Cortex of kidney (tissue), 1 donor: ENCODE measurements at places on chromosomes 12 and 14.
A peak's percentile ranks its signal among the peaks of the same experiment; 100 is the strongest.

GRCh38 chr12:100986595-100987547, 192.3 kb downstream of the ANO4 start:
- no peak for DNase-seq

GRCh38 chr14:49545716-49546115, 40.5 kb downstream of the RPS29 start:
- DNase-seq = no peak

- DNase-seq = no peak
Measured at GRCh38 chr14:34722723-34723545, 8.5 kb upstream of the CFL2 start.

DNA sequence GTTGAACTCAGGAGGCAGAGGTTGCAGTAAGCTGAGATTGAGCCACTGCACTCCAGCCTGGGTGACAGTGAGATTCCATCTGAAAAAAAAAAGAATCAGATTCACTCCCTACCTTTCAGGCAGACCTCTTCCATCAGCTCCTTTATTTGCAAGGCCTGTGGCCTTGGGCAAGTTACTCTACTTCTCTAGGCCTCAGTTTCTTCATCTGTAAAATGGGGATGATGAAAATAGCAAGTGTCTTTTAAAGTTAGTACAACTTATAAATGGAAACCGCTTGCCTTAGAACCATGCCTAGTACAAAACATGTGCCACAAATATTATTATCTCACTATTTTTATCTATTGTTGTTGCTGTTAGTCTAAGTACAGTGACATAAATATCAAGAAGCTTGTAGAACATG, 84.3 kb downstream of the STAB2 start:
- no peak for DNase-seq

- DNase-seq = no peak
Measured at GRCh38 chr14:68935761-68936214, 43.3 kb downstream of the ACTN1 start.

DNA sequence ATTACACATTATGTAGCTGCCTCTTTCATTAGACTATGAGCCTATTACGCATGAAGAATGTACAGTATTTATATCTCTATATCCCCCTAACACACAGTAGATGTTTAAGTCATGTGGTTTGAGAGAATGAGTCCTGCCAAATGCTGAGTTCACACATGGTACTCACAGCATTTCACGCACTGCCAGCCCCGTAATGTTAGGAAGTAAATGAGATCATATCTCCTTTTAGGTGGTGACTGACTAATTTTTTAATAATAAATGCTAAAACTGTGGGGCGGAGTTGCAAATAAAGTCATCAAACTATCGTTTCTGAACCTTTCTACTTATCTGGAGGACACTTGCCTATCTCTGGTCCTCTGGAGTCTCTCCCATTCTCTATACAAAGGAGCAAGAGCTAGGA, 343.8 kb downstream of the ADAMTS20 start:
- no peak for DNase-seq

DNA sequence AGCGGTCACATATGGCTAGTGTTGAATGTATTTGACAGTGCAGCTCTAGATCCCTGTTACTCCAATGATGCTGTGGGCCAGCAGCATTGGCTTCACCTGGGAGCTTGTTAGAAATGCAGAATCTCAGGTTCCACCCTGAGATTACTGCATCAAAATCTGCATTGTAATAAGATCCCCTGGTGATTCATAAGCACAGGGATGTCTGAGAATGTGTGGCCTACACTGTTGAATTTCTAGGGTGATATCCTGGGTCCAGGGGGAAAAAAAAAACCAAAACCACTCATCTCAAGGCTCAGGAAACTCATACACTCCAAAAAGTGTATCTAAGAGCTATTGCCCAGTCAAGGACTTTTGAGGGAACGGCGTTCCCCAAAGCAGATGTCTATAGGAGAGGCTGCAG, 196.8 kb downstream of the PPM1H start:
- DNase-seq = no peak

DNA sequence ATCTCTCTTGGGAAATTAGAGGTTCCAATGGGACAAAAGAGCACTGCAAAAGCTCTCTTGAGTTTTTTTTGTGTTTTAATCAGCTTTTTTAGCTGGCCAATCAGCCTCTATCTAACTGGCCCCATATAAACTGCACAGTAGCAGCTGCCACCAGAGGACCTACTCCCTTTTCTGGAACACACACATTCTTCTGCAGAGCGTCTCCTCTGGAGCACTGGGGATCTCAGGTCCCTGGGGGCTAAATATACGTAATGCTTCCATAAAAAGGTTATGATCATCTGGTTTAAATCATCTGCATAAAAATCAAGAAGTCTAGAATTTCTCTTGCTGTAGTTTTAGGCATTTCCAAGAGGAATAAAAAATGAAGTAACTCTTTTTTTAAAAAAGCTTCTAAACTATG, 32.3 kb downstream of the TSPAN8 start:
- no peak for DNase-seq

- DNase-seq = no peak
Measured at GRCh38 chr14:74988131-74988530, 14.6 kb upstream of the EIF2B2 start.

DNA sequence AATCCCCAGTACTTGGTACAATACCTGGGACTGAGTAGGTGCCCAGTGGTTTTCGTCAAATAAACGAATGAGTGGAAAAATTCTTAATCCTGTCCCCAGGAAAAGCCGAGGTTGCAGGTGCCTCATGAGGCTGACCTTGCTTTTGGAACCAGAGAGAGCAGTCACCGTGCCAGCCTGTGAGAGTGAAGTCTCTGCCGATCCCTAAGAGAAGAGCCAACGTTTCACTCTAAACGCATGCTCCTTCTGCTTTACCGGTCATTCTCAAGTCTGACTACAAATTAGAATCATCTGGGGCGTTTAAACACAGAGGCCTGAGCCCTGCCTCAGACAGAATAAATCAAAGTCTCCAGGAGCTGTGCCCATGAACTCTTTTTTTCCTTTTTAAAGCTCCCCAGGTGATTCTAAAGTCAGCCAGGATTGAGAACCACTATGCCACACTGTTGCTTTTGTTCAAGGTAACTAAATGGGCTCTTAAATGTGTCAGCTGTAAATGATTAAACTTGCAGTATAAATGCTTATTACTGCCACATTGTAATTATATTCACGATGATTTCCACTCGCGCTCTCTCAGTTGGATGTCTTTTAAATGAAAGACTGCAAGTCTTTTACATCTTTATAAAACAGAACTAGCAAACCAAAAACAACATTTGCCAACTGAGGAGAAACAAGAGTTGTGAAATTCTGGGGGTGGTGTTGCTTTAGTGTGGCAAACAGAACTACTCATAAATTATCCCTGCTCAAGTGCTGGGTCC, 26.9 kb downstream of the TCP11L2 start:
- DNase-seq = no peak

GRCh38 chr12:110846615-110847566, at the start of gene CCDC63:
Gene CCDC63 (plus strand): TSS chr12:110846987. CDS start chr12:110852955, 5,968 bp downstream.
- no peak for DNase-seq

- DNase-seq = no peak
Measured at GRCh38 chr14:76705214-76705613, 56.1 kb upstream of the VASH1 start.

- DNase-seq = no peak
Measured at GRCh38 chr14:37903343-37904191, 304.1 kb upstream of the SSTR1 start.

- DNase-seq = peak; percentile 26
Measured at GRCh38 chr12:105235732-105236476, at the start of gene APPL2. Gene APPL2 (minus strand): TSS chr12:105236174. CDS start chr12:105236012, 162 bp downstream.

- no peak for DNase-seq
Measured at GRCh38 chr12:101436136-101436535, 28.6 kb upstream of the ARL1 start.

DNA sequence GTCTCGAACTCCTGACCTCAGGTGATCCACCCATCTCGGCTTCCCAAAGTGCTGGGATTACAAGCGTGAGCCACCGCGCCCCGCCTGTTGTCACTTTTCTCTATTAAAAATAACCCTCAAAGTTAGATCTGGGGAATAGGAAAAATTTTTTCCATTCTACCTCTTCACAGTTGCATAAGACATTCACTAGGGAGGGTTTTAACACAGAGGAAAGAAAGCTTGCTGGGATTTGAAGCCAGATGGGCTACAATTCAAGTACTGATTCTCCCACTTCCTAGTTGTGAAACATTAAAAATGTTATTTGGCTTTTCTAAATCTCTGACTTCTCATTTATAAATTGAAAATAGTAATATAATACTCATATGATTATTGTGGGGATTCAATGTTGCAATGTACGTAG, 23.3 kb upstream of the SLC15A5 start:
- no peak for DNase-seq

DNA sequence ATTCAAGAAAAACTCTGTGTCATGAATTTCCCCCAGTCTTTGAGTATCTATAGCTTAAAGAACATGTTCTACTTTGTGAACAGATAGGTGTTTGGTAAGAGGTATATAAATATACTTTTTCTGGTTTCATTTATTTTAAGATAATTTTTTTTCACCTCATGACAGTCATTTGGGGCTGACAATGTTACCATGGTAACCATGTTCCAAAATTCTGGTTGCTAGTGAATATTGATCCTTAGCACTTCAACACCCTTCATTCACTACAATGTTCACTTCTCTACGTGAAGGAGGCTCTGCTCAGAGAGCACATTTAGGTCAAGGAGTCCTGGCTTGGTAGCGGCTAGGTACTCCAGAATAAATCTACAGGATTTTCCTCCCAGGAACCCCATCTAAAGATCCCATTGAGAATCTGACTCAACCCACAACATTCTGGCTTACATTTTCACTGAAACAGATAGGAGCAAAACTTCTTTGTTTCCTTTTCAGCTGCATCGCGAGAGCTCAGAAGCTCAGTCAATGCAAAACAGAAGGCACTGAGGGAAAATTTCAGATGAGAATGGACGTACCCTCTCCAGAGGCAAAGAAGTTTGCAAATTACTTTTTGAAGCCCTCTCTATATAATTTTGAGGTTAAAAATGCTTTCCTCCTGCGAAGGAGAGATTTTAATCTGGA, 93.6 kb downstream of the ARF6 start:
- no peak for DNase-seq

DNA sequence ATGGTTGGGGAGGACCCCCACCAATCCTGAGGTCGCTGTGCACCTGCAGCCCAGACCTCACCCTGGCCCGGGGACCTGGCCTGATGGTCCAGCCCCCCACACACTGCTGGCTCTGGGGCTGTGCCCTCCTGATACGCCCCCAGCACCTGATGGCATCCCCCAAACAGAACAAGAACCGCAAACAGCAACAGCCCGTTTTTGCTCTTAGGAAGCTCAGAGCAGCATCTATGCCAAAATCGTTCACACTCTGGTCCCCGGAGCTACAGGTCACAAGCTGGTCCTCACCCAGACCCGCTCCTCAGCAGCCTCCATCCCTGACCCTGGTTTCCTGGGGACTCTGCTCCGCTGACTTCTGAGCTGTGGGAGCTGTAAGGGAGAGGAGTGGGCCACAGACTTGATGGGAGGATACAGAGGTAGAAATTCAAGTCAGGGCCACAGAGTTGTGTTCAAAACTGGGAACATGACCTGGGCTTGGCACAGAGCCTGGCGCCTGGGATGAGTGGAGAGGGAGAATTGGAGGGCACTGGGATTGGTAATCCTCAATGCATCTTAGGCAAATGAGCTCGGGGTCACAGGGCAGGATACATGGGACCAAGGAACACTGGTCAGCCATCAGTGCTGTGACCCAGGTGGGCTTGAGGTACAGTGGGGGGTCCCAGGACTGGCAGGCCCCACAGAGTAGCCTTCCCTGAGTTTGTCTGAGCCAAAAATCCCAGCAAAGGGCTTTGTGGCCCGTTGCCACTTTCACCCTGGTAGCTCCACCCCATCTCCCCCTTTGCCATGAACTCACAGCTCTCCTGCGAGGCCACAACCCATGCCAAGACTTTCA, 170.9 kb upstream of the RTL1 start:
- DNase-seq = no peak

DNA sequence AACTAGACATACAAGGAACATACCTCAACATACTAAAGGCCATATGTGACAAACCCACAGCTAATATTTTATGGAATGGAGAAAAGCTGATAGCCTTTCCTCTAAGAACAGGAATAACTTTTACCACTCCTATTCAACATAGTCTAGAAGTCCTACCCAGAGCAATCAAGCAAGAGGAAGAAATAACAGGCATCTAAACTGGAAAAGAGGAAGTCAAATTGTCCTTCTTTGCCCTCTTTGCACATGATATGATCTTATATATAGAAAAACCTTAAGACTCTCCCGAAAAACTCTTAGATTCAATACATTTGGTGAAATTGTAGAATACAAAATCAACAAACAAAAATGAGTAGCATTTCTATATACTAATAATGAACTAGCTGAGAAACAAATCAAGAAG, 110.0 kb downstream of the ATP23 start:
- no peak for DNase-seq

GRCh38 chr12:72747111-72747849, 475.1 kb downstream of the TRHDE start:
- no peak for DNase-seq

- DNase-seq = no peak
Measured at GRCh38 chr12:21891751-21892217, 49.4 kb downstream of the ABCC9 start.

DNA sequence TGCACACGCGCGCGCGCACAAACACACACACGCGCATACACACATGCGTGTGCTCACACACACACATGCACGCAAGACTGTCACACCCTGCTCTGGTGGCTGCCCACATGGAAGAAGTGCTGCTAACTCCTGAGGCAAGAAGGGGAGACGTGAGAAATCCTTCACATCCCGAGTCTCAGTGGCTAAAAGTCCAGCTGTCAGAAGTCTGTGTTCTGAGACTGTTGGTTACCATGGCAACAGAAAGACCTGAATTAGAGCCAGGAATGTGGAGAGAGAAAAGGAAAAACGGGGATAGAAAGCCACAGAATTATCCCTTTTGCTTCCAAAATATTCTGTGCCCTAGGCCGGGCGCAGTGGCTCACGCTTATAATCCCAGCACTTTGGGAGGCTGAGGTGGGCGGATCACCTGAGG, 71.2 kb downstream of the PPFIBP1 start:
- DNase-seq = no peak

DNA sequence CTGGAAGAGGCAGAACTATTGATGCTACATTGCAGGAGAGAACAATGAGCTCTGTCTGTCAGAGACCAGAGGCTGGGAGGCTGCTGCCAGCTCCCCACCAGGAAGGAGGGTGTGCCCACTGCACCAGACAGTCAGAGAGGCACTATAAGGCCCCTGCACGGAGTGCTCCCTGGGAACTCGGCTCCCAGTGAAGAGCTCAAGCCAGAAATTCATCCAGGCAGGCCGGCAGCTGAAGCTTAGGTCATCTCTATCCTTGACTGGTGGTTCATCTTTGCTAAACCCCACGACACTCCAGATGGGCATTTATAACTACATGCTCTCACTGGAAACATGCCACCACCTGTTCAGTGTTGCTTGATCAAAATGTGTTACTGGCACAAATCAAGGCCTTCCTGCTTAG, 65.1 kb upstream of the GPATCH2L start:
- DNase-seq = no peak
